Brain pericyte (primary cell): ENCODE measurements at places on chromosomes 11 and 22.

DNA sequence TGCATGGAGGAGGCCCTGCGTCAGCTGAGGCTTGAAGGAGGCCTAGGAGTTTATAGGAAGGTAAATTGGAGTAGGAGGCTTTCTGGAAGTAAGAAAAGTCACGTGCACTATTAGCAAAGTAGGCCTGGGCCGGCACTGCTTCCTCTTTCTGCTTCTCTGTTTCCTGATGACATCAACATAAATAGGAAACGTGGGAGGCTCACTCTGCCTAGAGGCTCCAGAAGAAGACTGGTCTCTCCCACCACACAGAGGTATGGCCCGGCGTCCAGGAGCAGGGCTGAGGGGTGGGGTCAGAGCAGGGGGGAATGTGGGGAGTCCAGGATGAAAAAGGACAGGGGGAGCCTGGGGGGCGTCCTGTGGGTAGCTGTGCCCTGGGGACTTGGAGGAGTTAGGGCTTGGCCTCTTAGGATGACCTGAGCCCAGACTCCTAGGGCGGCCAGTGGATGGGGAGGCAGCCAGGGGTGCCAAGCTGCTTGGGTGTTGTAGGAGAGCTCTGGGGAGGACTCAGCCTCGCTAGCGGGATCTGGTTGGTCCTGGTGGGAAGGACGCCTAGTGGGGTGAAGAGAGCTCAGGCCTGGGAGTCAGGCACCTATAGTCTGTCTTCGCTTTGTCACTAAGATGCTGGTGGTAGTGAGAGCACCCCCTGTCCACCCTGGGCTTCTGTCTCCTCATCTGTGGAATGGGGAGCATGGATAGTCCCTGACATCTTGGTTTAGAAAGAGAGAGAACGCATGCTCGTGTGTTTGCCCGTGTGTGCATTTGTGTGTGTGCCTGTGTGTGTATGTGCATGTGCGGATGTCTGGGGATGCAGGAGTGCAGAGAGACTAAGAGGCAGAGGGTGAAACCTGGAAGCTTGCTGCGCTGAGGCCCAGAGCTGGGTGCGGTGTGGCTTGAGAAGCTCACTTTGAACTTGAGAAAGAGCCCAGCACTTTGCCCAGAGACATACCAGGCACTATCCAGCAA lies at the start of gene CSF2RB:
TSS of gene CSF2RB (plus strand) at position 202 of the 963 bp plus-strand sequence. CDS start 8,580 bp downstream, outside the sequence.
- DNase-seq = no peak

DNA sequence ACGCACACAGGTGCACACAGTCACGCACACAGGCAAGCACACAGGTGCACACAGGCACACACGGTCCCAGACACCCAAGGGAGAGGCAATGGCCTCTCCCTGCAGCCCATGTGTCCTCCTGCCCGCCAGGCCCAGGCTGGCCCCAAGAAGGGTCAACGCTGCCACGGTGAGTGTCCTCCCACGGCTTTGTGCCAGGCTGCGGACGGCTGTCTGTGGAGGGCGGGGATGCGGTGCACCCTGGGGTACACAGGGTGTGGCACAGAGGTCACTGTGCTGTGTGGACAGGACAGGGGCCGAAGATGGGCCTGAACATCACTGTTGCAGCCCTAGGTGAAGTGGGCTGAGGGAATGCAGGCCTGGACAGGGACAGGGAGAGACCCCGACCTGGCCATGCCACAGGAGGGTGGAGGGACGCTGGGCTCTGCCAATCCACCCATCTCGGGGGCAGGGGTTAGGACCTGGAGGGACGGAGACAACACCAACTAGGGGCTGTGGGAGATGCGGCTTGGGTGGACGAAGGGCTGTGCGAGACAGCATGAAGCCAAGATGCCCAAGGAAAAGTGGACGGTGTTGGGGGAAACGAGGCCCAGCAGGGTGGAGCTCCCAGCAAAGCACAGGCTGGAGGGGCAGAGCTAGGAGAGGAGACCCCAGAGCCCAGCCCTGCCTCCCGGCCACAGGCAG lies 523.8 kb downstream of the BRD1 start:
- no peak for DNase-seq

- no peak for DNase-seq
These were observed 70.2 kb upstream of the NAV2 start for GRCh38 chr11:19642185-19643158.

- DNase-seq = no peak
These were observed 18.1 kb upstream of the MYH9 start for GRCh38 chr22:36405671-36406538.

- DNase-seq = no peak
These were observed 1.2 kb downstream of the SVIP start for GRCh38 chr11:22828373-22828772.

DNA sequence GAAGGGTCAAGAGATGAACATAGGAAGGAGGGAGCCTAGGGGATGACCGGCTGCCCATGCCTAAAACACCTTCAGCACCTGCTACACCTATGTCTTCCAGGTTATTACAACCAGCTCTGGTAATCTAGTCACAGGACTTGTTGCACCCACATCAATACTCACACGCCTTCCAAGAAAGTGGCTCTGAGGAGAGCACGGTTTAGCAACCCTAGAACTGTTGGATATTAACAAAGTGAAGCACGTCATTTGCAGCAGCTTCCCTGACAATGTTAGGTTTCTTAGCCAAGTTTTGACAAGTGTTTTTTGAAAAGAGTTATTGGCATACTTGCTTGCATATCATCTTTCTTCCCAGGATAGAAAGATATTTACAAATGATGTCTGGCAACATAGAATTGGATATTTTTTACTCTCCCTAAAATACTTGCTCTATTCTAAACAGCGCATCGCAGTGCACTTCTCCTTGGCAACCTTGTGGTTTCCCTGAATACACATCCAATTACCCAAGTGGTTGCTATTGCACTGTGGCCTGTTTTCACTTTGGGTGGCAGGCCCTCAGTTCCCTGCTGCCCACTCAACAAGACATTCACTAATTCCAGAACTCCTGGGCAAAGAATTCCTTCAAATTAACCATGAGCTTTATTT lies 94.3 kb upstream of the ARHGAP42 start:
- no peak for DNase-seq

DNA sequence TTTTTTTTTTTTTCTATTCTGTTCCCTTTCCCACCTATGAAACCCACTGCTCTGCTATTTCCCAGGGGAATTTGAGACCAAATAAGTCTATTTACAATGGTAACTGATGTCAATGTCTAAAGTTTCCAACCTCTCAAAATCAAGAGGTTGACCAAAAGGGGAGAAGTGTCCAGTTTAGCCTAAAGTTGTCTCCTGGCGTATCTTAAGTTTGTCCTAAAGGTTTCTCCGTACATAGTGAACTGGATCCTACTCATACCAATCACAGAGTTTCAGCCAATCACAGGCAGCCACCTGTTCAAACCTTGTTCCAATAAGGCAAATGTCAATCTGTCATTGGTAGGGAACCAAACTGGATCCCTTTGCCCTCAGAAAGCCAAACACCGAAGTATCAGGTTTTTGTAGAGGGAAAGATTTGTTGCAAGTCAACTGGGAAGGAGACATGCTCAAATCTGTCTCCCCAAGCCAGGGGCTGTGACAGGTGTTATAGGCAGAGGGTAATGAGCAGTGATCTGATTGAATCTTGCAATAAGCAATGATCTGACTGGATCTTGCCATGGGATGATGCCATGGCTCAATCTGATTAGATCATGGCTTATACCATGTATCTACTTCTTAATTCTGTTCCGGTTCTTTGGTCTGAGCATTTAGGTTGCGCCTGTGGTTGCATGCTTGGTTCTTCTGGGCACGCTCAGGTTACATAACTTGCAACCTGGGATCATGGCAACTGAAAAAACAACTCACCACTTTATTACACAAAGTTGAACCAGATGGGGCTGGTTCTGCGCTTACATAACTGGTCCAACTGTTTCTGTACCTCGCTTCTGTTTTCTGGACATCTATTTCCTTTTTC lies 1.1 kb upstream of the VPS37C start:
- no peak for DNase-seq

GRCh38 chr11:113730887-113731726 lies 25.0 kb upstream of the TMPRSS5 start:
- no peak for DNase-seq

- no peak for DNase-seq
These were observed 107.7 kb upstream of the DDI1 start for GRCh38 chr11:103928802-103929161.

GRCh38 chr11:45657496-45658260 lies 7.7 kb downstream of the CHST1 start:
- no peak for DNase-seq

GRCh38 chr11:128643661-128644317 lies 50.1 kb upstream of the FLI1 start:
- no peak for DNase-seq

GRCh38 chr11:60150279-60150678 lies 32.6 kb downstream of the MS4A6A start:
- DNase-seq = no peak

DNA sequence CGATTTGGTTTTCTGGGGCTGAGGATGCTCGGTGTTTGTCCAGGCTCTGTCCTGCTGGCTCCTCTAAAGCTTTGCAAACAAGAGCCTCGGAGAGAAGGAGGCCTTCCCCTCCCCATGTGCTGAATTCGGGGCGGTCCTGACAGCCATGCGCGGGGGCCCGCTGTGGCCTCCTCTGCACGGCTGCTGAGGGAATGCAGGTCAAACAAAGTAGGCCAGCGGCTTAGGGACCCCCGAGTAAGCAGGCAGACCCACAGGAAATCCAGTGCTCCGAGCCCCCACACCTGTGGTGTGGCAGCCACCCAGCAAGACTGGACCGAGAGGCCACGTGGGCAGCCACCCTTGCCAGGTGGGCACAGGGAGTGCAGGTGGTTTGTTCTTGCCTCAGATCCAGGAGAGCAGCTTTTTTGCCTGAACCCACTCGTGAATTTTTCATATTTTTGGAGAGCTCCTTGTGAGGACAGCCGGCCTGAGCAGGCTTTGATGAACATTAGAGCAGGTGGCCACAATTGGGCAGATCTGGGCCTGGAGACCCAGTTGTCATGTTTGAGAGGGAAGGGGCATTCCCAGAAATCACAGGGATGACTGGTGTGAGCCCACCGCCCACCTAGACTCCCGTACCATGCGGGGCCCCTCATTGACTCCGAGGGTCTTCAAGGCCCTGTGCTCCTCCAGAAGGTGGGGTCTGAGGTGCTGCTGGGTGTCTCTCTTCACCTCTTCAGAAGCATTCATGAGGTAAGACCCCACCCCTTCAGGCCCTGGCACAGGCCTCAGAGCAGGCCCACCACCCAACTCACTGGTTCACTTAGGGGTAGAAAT lies 43.0 kb upstream of the KCNQ1OT1 start:
- DNase-seq = no peak

DNA sequence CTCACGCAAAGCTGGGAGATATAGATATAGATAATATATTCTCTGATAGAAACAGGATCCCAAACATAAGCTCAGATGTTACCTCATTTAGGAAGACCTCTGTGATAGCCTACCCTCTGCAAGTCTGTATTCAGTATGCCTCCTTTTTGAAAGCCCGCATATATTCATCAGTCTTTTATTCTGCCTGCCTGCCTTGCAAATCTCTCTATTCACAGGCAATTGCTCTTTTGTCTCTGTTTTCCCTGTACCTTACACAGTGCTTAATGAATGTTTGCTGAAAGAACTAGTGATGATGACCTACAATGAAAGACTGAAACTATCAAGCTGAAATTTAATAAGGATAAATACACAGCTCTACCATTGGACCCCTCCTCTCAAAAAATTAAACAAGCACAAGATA lies 18.4 kb downstream of the DEUP1 start:
- DNase-seq = no peak

DNA sequence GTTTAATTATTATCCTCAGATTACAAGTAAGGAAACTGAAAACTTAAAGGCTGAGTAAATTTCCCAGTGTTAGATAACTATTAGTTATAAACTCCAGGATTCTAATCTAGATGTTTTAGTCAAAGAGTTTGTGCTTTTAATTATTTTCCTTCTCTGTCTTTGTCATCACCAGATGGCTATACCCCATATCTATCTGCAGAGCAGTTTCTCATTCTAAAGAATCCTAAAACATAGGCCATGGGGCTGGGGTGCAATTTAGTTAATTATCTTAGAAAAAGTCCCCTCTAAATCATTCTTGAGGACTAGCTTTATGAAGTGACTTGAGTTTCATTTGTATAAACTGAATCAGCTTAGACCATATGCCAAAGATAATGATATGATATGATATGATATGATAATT lies 556.3 kb upstream of the ANO5 start:
- no peak for DNase-seq

DNA sequence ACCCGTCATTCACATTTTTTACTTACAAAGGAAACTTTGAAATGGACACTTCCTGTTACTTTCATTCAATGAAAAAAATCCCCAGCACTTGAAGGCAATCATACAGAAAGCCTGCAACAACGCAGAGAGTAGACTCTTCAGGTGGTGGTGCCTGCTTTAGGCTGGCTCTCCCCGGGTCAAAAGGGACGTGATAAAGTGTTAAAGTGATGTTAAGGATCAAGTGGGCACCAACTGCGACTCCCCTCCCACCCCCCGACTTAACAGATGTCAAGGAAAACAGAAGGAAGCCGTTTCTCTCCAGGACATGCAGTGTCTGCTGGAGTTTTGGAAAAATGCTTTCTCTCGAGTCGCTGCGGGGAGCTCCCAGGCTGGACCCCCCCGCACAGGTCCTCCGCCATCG lies 414 bp upstream of the PNPLA3 start:
- DNase-seq = no peak

- DNase-seq = no peak
These were observed 34.3 kb upstream of the IGSF9B start for GRCh38 chr11:133991101-133991500.

- no peak for DNase-seq
These were observed 50.7 kb downstream of the TSPAN18 start for GRCh38 chr11:44777209-44778194.

- no peak for DNase-seq
These were observed at the start of gene FOXRED2 for GRCh38 chr22:36506637-36507517. Gene FOXRED2, minus strand, starts transcription at chr22:36507040. Its CDS starts 618 bp downstream, at chr22:36506422.

GRCh38 chr11:114959953-114960505 lies 281.7 kb downstream of the NXPE2 start:
- no peak for DNase-seq

GRCh38 chr11:68687311-68687710 lies 3.0 kb downstream of the GAL start:
- DNase-seq = no peak

- DNase-seq = no peak
These were observed 70.2 kb downstream of the SCN3B start for GRCh38 chr11:123584186-123584585.

DNA sequence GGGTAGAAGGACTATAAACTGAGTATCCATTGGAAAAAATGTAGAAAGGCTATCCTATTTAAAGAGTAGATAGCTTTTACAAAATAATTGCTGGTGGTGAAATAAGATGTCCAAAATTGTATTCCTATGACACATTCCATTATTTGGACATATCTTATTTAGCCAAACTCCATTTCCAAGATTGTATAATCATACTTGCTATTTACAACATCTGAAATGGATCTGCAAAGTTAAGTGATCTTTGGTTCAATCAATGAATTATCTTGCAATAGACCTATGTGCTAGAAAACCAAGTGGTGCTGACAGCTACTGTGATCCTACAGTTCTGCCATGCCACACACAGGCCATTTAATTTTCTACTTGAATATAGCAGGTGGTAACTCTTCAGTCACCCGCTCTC lies 11.0 kb upstream of the BLID start:
- DNase-seq = no peak

GRCh38 chr11:789943-790342 lies at the start of gene CEND1:
Gene CEND1, minus strand, starts transcription at chr11:790090. Its CDS starts 1,514 bp downstream, at chr11:788576.
- no peak for DNase-seq
